ENCODE measurements at places on chromosomes 7 and 10.

GRCh38 chr7:17062151-17063044 is 180.6 kb upstream of the AGR3 start:
- DNase-seq: no peak

- DNase-seq: no peak
These were observed 1079.3 kb upstream of the LRRTM3 start for GRCh38 chr10:65846541-65846940.

- no peak for DNase-seq
These were observed 1.7 kb downstream of the FOXP2 start for GRCh38 chr7:114416129-114416990.

DNA sequence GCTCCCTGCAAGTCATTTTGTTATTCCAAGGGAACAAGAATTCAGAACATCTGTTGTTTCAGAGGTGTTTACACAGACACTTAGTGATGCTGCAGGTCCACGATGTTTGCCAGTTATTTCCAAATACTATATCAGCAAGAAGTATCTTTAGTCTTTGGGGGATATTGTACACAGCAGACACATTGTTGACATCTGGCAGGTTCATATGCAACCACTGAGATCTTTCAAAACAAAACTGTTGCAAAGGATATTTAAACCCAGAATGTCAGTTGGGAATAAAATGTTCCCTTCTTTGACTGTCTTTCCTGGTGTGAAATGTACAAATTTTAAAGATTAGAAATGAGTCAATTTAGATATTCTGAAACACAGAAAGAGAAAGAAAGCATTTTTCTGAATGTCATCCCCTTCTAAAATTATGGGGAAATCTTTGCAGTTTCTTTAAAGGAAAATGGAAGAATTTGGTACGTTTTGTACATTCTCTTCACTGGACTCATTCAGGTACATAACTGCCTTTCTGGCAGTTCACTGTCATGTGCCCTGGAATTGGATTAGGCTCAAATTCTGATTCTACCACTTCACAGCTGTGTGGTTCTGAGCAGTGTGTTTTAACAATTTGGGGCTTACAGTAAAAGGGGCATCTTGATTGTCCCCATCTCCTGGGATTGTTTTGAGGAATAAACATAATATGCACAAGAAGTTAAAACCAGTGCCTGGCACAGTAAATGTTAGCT is 40.3 kb upstream of the CELF2 start:
- DNase-seq: no peak
